ENCODE measurements at places on chromosomes 1 and 21.

- DNase-seq = peak; percentile 53
Observed at GRCh38 chr1:174157157-174157806, 2.0 kb upstream of the RABGAP1L start.

- DNase-seq = no peak
Observed at GRCh38 chr1:168210312-168210711, 15.5 kb upstream of the SFT2D2 start.

GRCh38 chr21:41901099-41901498 is 22.0 kb upstream of the PRDM15 start:
- no peak for DNase-seq

GRCh38 chr1:83499998-83500397 is 498.9 kb downstream of the TTLL7 start:
- DNase-seq = no peak

- DNase-seq = no peak
Observed at GRCh38 chr1:18039102-18039501, 68.5 kb upstream of the IGSF21 start.

DNA sequence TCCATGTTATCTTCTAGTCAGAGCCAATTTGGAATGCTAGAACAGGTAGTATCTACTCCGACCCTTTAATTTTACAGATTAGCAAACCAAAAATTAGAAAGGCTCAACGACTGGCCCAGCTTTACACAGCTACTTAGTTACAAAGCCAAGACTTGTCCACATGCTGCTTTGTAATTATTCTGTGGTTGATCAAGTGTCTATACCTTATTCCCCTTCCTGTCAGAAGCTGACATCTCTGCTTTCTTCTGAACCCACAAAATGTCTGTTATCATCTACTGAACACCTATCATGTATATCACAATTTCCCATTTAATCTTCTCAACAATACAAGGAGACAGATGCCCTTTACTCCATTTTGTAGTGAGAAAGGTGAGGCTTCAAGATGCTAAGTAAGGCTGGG is 15.6 kb downstream of the TGFBR3 start:
- DNase-seq = no peak

- no peak for DNase-seq
Observed at GRCh38 chr21:45179568-45180245, 105.3 kb downstream of the ADARB1 start.

GRCh38 chr1:183291802-183292514 is 105.9 kb downstream of the LAMC2 start:
- DNase-seq = peak; percentile 92

DNA sequence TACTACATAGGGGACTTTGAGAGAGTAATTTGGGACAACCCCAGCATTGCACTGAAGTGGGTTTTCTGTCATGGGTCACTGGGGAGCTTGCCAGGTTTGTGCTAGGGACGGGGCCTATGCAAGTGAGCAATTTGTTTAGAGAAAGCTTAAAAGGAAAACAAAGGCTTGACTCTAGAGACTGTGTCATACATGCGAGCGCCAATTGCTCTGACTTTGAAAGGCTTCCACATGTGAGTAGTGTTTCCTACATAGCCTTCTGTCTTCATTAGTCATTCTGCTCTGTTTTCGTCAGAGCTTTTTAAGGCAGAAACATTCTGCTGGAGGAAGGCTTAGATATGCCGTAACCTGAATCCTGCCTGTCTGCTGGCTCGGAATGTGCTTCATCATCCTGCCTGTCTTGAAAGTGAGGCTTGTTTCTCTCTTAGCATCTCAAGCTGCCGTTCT is 28.4 kb downstream of the TRIM45 start:
- DNase-seq = peak; percentile 94

DNA sequence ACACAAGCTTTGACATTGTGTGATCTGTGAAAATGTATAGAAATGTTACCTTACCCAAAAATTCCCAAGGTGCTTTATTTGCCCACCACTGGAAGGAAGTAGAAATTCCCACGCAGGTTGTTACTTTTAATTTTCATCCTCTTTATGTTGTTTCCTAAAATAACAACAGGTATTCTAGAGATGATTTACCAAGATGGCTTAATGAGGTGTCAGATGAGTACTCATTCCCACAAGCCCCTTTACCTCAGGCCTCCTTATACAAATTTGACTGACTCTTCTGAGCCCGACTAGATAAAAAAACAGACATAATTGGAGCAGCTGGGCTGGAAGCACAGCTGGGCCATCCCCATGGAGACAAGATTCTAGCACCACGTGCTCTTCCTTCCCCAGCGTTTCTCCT is 114.6 kb downstream of the LIPI start:
- DNase-seq = no peak

GRCh38 chr1:109307274-109308021 is 637 bp upstream of the MYBPHL start:
- DNase-seq = no peak

DNA sequence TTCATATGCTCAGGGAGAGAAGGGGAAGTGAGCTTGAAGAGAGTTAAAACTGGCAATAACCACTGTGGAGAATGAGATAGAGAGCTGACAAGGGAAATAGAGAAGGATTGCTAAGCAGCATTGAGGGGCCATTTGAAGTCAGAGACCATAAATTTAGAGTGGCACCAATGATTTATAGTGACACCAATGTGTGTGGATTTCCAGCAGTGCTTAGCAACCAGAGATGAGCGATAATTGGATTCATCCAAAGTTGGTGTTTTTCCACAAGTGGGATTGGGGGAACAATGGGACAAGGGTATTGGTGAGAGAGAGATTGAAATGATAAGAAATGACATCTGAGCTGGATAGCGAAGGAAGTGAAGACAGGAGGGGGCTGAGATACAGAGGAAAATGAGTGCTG is 114.1 kb downstream of the C1orf94 start:
- DNase-seq = no peak

GRCh38 chr1:9037476-9038337 is 11.5 kb upstream of the SLC2A7 start:
- DNase-seq = no peak

DNA sequence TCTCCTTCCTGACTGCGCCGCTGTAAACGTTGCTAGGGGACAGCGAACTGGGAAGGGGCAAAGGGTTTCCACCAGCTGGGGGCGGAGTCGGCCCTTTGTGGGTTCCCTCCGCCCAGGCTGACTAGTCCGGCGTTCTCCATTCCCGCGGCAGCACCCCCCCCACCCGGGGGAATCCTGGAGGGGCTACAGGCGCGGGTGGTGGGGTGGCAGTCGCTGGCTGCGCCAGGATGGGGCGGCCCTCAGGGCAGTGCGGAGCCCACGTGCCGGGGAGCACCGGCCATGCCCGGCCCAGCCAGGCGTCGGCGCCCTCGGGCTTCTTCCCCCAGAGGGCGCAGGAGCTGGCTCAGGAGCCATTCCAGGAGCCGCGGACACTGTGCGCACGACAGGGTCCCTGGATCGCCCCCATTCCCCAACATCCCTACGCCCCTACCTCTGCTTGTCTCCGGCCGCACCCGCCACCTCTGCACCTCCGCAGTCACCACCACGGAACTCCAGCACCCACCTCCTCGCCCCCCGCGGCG is 476 bp downstream of the BATF3 start:
- DNase-seq = peak; percentile 73

DNA sequence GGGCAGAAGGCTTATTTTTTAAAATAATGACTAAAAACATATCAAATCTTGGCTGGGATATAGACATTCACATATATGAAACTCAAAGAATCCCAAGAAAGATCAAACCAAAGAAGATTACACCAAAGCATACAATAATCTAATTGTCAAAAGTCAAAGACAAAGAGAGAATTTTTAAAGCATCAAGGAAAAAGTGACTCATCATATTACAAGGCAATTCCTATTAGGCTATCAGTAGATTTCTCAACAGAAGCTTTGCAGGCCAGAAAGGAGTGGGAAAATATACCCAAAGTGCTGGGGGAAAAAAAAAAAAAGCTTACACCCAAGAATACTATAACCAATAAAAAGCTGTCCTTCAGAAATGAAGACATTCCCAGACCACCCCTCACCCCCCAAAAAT is 375.6 kb downstream of the BRINP2 start:
- no peak for DNase-seq

DNA sequence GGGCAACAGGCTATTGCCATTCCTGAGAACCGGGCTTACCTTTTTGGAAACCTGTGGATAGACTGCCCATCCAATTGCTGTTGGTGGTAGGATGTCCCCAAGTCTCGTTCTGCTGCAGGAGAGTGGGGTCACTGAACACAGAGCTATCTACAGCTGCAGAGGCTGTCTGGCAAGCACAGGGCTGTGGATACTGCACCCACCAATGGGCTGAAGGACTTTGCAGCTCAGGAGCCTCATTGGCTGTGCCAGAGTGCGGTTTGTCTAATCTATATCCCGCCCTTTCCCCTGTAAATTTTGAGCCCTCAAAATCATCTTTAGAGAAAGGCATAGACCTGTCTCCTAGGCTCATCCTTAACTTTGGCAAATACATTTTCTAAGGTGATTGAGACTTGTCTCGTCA is 15.3 kb downstream of the RNF187 start:
- DNase-seq = no peak

DNA sequence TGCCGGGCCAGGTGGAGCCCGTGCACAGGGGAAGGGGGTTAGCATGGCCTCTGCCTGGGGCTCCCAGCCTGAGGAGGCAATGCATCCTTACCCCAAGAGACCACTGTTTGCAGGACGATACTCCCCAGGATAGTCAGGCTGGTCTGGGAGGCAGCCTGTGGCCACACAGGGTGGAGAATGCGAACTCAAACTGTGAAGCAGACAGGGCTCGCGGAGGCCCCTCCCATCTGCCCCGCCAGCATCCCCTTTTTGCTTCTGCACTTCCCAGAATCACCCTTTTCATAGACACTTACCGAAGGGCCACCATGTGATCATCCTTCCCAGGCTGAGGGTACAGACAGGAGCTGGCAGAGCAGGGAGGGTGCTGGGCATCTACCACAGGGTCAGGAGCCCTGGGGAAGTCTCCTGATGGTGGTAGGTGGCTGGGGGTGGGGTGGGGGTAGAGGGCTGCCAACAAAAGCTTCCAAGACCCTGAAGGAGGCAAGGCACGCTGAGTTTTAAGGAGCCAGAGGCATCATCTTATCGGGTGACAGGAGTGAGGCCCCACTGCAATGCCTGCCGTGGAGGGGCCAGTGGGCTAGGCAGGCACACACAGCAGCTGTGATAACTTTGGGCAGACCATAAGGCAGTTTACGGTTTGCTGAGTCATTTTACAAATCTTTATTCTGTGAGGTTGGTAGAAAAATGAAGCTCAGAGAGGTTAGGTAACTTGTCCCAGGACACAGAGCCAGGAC is 31.3 kb upstream of the BTG2 start:
- no peak for DNase-seq

DNA sequence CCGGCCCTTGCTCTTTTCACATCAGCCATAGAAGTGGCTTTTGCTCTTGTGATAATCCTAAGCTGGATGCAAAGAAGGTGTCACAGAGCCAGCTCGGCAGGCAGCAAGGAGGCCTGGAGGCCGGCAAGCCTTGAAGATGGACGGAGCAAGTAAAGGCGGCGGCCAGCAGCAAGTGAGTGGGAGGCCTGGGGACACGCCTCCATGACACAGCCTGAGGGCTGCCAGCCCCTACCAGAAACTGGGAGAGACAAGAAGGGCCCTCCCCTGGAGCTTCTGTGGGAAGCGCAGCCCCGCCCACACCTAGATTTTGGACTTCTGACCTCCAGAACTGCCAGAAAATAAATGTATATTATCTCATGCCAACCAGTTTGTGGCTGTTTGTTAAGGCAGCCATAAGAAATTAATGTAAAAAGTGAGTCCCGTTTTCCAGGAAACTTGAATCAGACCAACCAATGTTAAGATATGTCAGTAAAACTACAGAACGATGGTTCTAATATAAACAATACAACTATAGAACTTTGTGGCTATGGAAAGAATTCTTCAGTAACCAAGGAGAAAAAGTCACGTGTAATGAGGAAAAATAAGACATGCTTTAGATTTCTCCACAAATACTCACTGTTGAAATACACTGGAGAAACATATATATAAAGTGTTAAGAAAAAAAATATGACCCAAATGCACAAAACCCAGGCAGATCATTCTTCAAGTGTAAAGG is 49.9 kb downstream of the BACE2 start:
- peak; percentile 45 for DNase-seq

- DNase-seq = no peak
Observed at GRCh38 chr1:40305451-40305850, 11.6 kb downstream of the COL9A2 start.

- DNase-seq = no peak
Observed at GRCh38 chr21:44286086-44286715, 525 bp downstream of the AIRE start.

GRCh38 chr1:47786316-47786715 is 210.9 kb downstream of the TRABD2B start:
- no peak for DNase-seq

DNA sequence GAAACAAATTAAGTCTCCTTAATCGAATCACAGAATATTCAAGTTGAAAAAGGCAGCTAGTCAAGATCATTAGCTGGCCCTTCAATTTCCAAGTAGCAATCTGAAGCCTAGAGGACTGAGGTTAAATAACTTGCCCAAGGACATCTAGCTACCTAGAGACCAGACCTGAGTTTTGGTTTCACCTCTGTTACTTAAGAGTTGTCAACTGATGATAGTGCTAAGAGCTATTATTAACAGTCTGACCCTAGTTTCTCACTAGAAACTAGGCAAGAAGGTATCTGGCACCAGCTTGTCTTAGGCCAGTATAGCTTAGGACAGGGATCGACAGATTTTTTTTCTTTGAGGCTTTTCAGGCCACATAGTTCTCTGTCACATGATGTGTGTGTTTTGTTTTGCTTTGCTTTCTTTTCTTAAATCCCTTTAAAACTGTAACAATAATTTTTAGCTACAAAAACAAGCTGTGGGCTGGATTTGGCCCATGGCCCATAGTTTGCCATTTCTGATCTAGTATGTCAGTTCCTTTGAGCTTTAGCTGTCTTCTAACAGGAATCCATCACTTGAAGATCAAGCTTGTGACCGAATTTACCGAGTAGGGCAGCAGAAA is 23.2 kb downstream of the TRIM45 start:
- peak; percentile 63 for DNase-seq

DNA sequence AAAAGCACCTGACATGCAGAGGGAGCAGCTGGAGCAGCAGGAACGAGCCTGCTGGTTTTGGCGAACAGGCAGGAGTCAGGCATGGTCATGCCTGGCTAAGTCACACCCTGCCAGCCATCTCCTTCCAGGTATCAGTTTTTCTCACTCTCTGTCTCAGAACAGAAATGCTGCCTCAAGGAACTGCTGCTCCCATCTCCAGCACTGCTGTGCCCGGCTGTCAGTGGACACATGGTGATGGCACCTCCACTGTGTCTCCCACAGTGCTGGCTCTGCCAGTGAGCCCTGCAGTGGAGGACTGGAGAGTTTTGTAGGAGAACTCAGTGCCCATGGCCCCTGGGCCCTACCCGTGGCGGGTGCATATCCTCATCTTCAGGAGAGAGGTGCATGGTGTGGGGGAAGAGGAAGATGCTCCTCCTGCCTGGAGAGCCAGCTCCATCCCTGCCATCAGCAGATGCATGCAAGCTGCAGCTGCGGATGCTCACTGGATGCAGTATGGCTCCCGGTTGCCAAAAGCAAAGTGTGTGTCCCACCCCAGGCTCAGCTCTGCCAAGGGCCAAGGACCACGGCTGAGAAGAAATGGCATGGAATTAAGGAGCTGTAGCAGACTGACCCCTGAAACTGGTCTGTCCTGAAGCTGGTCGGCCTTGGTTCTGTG is 114.7 kb downstream of the GRIK3 start:
- DNase-seq = no peak

GRCh38 chr1:242770366-242770765 is 245.9 kb upstream of the PLD5 start:
- peak; percentile 8 for DNase-seq
